ENCODE measurements at places on chromosomes 4 and X.

DNA sequence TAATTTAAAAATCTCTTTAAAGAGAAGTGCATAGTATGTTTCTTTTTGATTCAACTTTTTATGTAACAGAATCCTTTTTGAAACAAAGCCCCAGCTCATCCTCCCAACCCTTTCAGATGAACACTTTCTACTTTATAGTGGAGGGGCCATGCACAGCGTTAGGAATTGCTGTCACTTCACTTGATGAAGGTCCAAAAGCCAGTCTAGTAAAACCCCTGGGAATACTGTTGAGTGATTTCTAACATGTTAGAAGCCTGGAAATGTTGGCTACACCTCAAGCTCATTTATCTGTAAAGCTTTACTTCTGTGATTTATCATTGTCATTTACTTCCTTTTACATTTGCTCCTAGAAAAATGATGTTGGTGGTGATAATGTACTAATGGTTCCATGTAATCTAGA is 1608.9 kb upstream of the TENM3 start:
- DNase-seq: no peak

DNA sequence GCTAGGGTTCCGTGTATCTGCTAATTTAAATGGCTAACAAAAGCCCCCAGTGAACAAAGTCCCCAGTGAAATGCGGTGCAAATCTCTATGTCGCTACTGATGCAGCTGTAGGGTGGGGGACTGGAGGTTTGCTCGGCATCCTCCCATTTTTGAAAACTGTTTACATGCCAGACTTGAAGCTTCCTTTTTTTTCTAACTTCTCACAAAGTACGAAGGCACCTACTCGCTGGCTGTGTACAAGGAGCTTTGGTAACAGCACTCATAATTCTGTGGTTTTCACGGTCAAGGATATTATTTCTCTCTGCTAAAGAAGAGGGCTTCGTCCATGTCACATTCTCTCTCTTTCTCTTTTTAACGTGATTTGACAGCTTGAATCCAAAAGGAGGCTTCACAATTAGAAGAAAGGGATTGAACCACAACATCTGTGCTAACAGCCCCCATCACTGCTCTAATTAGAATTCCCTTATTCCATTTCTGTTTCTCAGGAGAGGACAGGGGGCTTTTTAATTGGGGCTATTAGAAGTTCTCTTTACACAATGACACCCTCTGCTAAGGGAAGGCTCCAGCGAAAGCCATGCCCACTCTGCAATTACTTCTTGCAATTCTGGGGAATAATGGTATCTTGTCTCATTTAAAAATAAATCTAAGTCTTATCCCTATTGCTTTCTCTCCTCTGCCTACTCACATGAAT is 46.7 kb downstream of the TMEM156 start:
- DNase-seq: no peak

GRCh38 chr4:3353752-3354454 is 61.1 kb downstream of the RGS12 start:
- no peak for DNase-seq

DNA sequence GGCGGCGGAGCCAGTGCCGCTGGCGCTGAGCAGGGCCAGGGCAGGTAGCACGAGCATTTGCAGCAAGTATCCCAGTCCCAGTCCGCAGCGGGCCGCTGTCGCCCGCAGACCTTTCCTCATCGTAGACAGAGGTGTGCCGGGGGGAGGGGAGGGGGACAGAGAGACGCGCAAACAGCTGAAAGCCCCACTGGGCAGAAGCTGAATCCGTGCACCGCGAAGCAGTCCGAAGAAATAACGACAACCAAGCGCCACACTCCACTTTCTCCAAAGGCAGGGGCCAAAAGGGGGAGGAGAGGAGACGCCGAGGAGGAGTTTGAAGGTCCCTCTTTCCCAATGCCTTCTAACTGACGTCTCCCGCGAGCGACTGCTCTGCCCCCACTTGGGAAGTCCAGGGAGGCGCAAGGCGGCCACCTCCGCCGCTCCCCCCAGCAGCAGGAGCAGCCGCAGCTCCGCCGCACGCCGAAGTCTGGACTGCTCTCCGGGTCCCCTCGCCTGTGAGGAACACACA is at the start of gene UNC5C:
UNC5C (minus strand) TSS at position 236 of the 508 bp plus-strand sequence.
- DNase-seq: peak; percentile 89

DNA sequence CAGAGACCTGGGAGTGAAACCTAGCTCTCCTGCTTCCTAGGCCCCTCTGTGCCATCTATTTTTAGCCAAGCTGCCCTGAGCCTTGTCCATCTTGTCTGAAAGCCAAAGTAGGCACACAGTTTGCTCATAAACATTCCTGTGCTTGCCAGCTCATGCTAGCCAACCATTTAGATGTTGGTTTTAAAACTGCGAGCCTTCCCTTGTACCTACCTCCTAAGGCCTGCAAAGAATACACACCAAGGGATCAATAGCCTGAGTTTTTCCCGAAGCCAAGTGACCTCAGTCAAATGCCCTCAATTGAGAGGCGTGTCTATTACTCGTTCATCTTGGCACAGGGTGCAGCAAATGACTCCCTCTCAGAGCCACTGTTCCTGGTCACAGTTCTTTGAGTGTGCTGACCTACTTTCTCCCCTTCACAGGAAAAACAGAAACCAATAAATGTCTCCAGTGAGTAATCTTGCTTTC is 48.5 kb downstream of the ZCCHC12 start:
- no peak for DNase-seq

DNA sequence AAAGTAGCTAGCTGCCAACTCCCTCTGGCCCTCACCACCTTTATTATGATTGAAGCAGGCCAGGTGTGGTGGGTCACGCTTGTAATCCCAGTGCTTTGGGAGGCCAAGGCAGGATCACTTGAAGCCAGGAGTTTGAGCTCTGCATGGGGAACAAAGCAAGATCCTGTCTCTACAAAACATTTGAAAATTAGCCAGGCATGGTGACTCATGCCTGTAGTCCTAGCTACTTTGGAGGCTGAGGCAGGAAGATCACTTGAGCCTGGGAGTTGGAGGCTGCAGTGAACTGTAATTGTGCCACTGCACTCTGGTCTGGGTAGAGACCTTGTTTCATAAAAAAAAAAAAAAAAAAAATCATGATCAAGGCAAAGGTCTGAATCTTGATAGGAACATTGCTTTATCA is 467.0 kb upstream of the DIPK2B start:
- no peak for DNase-seq

DNA sequence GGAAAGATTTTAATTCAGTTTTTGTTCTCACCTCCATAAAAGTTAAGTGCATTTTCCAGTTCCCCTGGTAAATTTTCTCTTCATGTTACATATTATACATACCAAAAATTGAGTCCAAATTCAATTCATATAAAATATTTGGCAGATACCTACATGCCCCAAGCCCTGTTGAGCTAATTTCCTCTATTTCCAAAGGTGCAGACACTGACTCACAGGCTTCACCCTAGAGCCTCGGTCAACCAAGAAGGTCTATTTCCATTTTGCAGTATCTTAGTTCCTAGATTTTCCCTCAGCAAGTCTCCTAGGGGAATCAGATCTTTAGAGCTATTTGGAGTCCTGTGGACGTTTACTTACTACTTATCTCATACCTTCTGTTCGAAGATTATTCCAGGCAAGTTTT is 174.4 kb downstream of the TSPAN5 start:
- no peak for DNase-seq

DNA sequence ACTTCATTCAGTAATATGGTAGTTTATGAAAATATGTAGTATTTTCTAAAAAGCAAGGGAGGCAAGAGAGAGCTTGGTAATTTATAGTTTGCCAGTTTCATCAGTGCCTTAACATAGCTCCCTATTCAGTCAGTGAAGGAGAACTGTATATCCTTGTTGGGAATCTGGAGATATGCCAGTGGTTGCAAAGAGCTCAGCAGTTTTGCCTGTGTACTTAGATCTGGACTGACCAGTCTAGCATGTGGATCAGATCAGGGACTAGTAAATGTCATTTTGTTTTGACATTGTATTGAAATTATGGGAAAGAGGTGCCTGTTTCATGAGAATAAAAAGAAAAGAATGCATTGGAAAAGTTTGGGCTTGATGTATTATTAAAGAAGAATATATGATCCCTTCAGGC is 88.6 kb downstream of the ZIC3 start:
- no peak for DNase-seq

GRCh38 chr4:66307641-66308438 is 637.6 kb upstream of the EPHA5 start:
- no peak for DNase-seq

DNA sequence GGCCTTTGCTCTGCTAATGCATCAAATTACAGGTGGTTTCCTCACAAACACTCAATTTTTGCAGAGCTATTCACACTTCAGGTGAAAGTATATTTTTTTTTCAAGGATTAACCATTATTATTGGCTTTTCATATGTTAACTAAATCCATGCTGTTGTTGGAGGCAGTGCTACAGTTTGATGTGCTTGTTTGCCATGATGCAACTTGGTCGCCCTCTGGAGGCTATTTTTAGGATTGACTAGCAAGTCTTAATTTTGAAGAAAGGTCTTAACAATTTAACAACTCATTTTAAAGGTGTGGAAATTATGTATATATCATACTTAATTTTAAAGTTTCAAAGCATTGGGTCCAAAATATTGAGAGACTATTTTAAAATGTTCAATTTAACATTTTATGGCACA is 168.8 kb upstream of the FAM47A start:
- DNase-seq: no peak

DNA sequence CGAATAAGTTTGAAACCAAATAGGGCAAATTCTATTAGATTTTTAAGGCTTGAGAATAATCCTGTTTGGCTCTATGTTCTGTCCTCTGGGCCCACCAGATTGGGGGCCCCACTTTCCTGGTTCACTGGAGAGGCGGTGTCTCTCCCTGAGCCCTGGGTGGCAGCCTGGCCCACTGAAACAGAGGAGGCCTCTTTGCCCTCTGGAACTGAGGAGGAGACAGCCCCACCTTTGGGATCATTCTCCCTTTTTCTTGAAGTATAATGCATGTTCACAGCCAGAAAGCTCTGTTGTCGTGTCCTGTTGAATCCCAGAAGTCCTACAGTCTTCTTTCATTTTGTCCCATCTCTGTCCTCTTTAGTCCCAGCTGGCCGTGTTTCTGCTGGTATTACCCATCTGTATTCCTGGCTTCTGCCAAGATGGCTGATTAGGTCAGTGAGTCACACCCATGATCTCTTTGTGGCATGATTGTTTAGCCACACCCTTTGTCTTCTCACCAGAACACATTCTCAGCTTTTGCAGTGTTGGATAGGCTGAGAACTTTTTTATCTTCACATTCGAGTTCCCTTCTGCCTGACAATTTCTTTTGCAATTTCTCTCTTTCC is 8.1 kb upstream of the TBC1D25 start:
- DNase-seq: no peak

DNA sequence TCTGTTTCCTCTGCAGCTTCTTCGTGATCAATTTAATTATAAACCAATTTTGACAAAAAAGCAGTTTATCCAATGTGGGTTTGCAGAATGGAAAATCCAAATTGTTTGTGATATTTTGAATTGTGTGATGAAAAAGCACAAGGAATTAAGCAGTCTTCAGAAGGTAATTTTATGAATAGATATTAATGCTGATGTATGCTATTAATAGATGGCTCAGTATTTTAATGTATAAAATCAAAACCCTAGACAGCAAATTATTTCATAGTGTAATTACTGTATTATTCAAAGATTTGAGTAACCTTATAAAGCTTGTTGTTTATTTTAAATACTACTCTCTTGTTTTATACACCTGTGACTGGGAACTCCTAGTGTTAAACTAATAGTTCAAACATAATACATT is 20.0 kb downstream of the CEP44 start:
- no peak for DNase-seq

GRCh38 chr4:175810073-175810730 is 1.9 kb downstream of the GPM6A start:
- no peak for DNase-seq

DNA sequence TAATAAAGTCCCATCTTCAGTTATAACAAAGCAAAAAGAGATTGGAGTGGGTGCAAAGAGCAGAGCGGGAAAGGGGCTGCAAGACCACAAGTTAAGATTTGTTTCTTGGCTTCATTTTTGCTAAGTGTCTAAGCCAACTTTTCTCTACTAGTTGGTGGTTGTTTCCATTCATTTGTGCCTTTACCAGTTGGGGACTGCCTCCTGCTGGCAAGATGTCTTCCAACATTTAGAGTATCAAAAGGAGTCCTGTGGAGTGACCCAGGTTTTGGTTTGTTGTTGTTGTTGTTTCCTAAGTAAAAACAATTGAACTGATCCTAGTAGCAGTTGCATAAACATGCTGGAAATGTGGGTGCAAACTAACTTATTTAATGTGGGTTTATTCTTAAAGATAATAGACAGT is 121.1 kb downstream of the SPATA18 start:
- no peak for DNase-seq

GRCh38 chr4:185567381-185568376 is 32.4 kb upstream of the PDLIM3 start:
- DNase-seq: no peak

DNA sequence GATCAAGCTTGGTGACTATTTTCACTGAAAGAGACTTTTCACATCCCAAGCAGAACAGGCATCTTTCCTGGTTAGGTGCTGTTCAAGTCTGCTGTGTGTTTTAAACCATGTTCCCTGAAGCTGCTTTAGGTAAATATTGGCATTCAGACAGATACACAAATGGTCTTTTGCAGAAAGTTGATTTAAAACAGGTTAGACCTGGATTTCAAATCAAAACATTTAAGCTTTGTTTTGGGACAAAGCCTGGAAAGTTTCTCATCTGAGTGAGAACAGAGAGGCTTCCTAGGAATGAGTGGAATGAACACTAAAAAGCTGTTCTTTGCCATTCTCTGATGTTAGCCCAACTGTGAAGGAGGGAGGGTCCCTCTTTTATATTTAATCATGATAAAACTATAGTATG is 10.1 kb downstream of the ANXA3 start:
- no peak for DNase-seq

- no peak for DNase-seq
These were observed 49.5 kb downstream of the SHROOM2 start for GRCh38 chrX:9835585-9836210.

GRCh38 chrX:2584251-2585157 is 83.7 kb upstream of the DHRSX start:
- DNase-seq: peak; percentile 52

DNA sequence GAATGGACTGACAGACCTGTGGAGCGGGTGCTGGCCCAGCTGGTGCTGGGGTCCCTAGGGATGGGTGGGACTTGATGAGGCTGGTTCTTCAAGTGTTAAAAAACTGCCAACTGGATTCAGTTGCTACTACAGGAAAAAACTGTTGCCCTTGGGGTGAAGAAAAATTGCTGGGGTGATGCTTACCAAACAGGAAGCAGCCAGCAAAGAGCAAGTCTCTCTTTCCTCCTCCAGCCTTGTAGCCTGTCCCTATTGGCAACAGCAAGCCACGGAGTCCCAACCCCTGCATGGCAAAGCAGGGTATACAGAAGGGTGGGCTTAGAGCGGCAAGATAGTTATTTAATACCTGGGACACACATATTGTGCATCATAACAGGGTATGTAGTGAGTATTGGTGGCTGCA is 60.1 kb upstream of the ATP8A1 start:
- DNase-seq: no peak
